Fibroblast of the aortic adventitia (primary cell): ENCODE measurements at places on chromosomes 2 and 18. TPM values are rescaled to one million over a fixed set of nuclear protein-coding genes. Genes with fewer than 3 reads are reported as not detected.

The LIMS3 gene
- 5.6 and 6.1 TPM in 2 replicates for total RNA-seq

The PHOSPHO2 gene
- 5.2 and 12.0 TPM in 2 replicates for total RNA-seq

The TUBA4B gene
- total RNA-seq, result not detected in 2 replicates

The CPLX4 gene
- 0.49 TPM in 1 of 2 replicates, not detected in the other for total RNA-seq

The CYS1 gene
- 3.2 and 7.0 TPM in 2 replicates for total RNA-seq

The TTR gene
- total RNA-seq, result not detected in 2 replicates
